ENCODE measurements at places on chromosomes 4 and X.

DNA sequence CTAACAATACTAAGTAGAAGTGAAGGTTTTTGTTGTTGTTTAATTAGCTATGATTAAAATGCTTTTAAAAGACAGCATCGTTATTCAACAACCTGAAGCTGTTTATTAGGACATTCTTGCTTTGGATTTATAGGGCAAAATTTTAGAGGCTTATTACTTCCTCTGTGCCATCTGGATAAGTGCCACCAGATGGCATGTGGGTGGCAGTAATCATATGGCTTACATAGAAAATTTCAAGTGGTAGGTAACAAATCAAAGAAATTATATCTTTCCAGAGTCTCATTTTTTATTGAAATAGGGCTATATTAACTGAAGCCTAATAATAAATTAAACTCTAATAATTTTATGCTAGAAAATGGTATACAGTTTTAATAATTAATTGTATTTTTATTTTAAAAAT lies 83.3 kb upstream of the HTR2C start:
- DNase-seq: no peak

- DNase-seq: no peak
These were observed 275.4 kb downstream of the FAT4 start for GRCh38 chr4:125590158-125590557.

DNA sequence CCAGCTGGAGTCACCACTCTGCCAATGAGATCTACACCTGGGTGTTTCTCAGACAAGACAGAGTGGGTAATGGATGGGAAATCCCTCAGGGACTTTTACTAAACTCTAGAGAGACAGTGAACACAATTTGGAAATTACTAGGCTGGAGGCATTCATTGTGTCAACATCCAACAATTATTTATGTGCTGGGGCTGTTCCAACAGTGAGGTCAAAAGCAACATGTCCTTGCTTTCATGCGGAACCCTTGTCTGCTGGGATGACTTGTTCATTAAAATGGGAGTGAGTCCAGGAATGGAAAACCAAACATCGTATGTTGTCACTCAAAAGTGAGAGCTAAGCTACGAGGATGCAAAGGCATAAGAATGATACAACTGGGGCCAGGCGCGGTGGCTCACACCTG lies 54.0 kb downstream of the DRD5 start:
- no peak for DNase-seq

- no peak for DNase-seq
These were observed 47.4 kb upstream of the VEGFC start for GRCh38 chr4:176840166-176840565.

- DNase-seq: no peak
These were observed 44.7 kb downstream of the EVC start for GRCh38 chr4:5755679-5756078.

- DNase-seq: no peak
These were observed 27.1 kb upstream of the REST start for GRCh38 chr4:56880572-56880971.

DNA sequence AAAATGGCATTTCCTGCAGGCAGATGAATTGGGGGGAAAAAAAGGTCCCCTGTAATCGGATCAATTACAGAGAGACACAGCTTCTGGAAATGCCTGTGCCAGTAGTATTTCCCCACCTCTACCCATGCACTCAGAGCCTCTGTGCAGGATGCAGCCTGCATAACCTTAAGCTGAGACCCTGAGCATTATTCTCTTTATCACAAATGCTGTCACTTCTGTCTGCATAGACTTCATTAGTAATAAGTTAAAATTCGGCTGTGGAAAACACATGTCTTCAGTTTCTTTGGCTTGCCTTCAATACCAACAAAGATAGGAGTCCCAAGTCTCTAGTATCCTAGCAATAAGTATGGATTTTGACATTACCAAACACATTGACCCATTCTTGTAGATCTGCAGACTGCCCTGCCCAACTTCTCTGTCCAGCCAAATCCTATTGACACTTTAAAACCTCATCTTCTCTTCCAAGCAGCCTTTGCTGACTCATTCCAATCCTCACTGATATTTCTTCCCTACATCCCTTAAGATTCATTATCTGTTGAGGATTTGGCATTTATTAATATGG lies 70.8 kb downstream of the LUZP4 start:
- DNase-seq: no peak

DNA sequence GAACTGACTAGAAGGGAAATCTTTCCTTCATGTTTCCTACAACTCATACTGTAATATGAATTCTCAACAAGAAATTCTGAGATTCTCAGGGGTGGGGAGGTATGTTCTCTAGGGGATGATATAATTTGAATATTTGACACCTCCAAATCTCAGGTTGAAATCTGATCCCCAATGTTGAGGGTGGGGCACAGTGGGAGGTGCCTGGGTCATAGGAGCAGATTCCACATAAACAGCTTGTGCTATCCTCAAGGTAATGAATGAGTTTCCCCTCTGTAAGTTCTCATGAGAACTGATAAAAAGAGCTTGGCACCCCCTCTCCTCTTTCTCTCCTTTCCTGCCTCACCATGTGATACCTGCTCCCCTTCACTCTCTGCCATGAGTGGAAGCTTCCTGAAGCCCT lies 21.5 kb downstream of the FBXW7 start:
- no peak for DNase-seq

GRCh38 chr4:5787311-5787710 lies 76.3 kb downstream of the EVC start:
- DNase-seq: no peak

DNA sequence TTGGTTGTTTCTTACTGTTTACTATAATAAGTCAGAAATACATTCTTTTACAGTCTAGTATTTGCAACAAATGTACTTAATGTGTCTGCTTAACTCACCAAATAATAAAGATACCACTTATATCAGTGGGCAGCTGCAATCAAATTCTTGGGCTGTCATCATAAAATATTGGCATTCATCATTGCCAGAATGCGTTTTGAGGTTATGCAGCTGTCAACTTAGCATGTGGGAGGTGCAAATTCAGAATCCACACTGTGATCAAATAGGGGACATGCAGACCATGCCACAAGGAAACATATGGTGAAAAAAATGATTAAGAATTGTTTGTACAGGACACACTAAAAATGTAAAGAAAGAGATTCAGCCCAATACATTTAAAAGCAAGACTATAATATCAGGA lies 86.5 kb downstream of the HCCS start:
- no peak for DNase-seq

DNA sequence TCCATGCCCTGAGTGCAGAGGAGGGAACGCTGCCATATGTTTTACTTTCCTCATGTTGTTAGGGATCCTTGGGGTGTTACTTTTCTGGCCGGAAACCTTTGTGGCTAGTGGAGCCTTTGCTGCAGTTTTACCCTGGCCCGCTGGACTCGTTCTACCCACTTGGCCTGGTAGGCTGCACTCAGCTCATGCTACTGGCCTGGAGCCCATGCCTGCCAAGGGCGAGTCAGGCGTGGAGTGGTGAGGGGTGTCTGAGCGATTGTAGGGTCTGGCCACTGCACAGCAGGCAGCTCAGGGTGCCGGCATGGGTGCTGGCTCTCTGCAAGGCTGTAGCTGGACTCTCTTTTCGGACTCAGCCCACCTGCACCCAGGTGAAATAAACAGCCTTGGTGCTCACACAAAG lies 41.4 kb upstream of the IL9R start:
- DNase-seq: no peak

DNA sequence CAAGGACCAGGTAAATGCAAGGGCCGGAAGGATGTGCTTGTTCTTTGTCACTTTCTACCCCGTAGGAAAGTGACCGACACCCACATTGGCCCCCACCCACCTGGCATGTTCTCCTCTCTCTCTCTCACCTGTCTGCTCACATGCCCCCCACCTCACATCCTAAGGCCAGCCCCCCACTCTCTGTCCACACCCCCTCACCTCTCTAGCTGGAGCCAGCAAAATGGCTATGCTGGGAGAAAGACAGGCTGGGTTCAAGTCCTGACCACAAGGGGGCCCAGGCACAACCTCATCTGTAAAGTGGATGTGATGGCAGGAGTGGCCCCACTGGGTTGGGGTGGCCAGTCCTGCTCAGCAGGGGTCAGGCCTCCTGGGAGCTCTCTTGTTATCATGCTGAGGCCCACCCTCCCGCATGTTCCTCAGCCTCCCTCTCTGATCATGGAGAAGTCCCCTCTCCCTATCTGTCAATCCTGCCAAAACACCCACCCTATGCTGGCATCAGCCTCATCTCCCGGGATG lies 1.7 kb upstream of the PPP2R2C start:
- DNase-seq: no peak

DNA sequence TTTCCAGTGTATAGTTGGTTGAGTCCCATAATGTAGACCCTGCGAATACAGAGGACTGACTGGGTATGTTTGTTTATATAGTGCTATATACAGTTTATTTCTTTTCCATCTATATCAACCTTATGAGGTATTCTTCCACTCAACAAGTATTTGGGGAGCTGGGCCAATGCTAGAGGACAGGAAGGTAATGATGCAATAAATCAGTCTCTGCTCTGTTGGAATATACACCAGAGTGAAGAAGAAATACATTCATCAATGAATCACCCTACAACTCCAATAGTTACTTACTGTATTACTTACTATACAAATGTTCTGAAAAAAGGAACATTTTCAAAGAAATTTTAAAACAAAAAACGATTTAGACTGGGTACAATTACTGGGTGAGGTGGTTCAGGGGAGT lies 2.1 kb upstream of the ARSJ start:
- DNase-seq: no peak

GRCh38 chr4:169279108-169279507 lies 8.4 kb upstream of the SH3RF1 start:
- no peak for DNase-seq

DNA sequence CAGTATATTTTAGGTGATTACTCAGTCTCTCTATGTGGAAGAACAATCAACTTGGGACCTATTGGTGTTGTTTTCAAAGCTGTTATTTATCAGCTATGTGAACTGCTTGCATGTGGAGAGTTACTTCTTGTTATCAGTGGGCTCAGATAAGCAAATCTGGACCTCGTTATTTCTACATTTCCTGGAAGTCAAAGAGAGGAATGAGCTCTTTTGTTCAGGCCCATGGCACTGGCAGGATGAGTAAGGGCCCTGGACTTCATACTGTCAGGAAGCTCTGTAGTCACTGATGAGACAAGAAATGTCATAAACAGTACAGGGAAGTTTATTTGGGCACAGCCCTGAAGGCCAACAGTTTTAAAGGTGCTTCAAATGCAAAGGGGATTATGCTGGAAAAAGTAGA lies 760.6 kb upstream of the EPHA5 start:
- DNase-seq: no peak

DNA sequence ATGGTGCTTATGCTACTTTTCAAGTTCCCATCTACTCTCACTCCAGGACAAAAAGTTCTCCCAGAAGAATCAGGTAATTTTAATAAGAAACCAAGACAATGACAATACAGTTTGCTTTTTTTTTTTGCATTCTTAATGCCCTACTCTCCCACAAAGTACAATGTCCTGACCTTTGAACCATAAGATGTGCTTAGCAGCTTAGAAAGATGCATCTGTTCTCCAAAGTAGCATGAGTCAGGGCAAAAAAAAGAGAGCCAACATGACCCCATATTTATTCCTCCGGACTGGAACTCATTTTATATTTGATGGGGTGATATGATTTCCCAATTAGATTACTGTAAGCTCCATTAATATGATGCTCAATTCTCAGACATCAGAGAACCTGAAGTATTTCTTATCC lies 16.5 kb upstream of the PDCL2 start:
- DNase-seq: no peak

- peak; percentile 70 for DNase-seq
These were observed 818 bp downstream of the RAI2 start for GRCh38 chrX:17860179-17860780.

DNA sequence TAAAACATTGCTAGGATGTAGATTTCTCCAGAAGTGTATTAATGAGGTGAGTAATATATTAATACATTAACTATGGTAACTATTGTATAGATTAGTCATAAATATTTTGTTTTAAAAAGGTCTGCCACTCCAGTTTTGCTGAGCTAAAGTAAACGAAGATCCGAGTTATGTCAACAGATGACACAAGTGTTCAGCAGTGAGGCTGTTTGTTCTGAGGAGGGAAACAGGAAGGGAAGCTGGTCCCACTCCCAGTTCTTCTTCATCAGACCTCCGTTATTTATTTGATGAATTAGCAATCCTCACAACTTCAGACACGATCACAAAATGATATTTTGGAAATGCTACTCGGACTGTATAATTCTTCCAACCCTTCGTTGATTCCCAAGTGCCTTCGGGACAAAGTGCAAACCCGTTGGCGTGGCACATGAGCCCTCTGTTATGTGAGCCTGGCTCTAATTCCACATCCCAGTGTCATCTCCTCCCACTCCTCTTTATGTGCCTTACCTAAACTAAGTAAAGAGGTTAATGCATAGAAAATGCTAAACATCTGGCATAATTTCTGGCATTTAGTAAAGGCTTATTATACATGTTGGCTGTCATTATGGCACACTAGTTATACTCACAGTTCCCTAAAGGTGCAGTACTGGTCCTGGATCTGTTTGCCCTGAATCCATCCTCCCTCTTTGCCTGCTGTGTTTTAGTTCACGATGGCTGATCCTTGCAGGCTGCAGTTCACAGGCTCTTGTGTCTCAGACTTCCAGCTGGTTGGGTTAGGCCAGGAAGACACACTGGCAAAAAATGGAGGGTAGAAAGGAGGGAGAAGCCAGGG lies 190.6 kb upstream of the LNX1 start:
- DNase-seq: peak; percentile 27

GRCh38 chr4:11748164-11748872 lies 319.6 kb upstream of the HS3ST1 start:
- DNase-seq: peak; percentile 54

- DNase-seq: no peak
These were observed 30.9 kb downstream of the SPCS3 start for GRCh38 chr4:176350671-176351070.

- no peak for DNase-seq
These were observed 3.9 kb downstream of the SPCS3 start for GRCh38 chr4:176323511-176324160.

DNA sequence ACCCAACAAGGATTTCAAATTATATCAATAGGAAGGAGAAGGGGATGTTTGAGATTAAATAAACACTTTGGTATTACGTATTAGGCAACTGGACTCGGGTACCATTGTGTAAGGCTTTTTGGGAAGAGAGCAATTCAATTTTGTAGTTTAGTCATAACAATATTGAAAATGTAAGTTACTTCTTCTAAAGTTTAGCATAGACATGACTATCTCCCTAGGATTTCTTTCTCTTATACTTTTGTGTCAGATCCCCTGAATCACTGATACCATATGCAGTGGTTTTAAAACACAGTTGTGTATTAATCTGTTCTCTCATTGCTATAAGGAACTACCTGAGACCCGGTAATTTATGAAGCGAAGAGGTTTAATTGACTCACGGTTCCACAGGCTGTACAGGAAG lies 123.8 kb upstream of the FAM9C start:
- DNase-seq: no peak

GRCh38 chrX:154549766-154550165 lies 2.3 kb downstream of the IKBKG start:
- DNase-seq: no peak

DNA sequence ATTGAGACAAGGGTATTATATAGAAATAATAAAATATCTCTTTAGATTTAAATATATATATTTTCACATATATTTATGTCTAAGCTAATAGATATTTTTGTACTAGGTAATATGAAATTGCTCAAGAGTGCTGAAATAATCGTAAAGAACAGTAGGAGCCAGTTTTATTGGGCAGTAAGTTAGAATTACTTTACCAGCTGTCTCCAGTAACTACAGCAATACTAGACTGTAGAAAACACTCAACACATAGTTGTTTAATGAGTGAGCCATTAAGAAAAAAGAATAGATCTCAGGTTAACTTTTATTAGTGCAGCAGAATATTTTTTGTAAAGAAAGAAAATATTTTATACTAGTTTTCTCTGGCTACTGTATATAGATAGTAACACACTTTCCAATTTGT lies 715.2 kb downstream of the TRIML1 start:
- no peak for DNase-seq

- DNase-seq: no peak
These were observed 6.7 kb downstream of the SORBS2 start for GRCh38 chr4:185805262-185805802.
